ENCODE measurements at places on chromosomes 12 and 14.

DNA sequence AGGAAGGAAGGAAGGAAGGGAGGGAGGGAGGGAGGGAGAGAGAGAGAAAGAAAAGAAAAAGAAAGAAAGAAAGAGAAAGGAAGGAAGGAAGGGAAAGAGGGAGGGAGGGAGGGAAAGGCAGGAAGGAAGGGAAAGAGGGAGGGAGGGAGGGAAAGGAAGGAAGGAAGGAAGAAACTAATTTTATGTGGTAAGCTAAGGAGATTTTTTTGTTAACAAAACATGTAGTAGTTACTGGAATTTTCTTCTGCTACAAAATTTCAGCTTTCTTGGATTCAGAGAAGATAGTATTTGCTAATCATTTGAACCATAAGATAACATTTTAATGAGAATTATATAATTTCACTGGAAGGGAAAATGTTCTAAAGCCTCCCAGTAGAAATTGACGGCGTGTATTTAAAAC, 437.8 kb upstream of the DCN start:
- DNase-seq, result no peak

- DNase-seq, result no peak
Observed at GRCh38 chr12:11973396-11973795, 97.3 kb upstream of the BCL2L14 start.

DNA sequence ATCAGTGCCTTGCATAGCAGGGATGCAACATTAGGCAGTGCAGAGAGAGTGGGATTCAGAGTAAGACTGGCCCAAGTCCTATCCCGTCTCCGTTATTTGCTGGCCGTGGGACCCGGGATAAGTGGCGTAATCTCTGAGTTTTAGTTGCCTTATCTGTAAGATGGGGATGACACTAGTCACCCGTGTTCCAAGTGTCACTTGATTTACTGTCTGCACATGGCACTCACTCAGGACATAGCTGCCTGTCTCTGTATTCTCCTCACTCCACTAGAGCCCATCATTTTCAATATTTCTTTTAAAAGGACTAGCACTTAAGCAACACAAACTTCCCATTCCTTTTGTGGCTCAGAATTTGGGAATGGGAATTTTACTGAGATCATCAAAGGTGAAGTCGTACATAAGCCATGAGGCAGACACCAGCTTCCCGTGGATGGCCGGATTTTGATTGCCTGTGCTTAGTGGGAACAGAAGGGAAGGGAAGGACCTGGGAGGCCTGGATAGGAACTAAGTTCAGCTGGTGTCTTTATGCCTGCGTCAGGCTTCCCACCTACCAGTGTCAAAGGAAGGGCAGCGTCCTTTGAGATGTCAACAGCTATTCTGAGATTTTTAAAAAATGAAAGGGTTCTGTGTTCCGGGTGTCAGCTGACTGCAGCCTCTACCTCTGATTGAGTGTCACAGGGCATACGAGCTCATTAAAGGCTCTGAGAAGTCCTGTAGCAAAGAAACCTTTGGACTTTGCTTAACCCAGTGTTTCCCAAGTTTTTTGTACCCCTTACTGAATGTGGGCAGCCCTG, 361.4 kb downstream of the CACNA1C start:
- no peak for DNase-seq

DNA sequence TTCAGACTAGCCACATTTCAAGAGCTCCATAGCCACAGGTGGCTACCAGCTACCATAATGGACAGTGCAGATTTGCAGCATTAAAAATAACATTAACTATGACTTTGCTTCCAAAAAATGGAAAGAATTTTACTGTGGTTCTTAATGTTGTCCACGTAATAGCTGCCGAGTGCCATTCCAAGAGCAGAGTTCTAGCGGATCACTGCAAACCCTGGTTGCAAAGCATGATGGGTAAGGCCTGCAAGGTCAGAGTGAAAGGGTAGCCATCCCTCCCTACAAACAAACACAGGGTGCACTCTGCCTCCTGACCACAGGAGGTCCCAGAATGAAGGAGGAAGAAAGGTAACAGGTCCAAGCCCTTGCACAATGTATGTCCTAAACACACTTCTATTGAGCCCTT, 157.6 kb downstream of the DPF3 start:
- DNase-seq, result peak; percentile 49

DNA sequence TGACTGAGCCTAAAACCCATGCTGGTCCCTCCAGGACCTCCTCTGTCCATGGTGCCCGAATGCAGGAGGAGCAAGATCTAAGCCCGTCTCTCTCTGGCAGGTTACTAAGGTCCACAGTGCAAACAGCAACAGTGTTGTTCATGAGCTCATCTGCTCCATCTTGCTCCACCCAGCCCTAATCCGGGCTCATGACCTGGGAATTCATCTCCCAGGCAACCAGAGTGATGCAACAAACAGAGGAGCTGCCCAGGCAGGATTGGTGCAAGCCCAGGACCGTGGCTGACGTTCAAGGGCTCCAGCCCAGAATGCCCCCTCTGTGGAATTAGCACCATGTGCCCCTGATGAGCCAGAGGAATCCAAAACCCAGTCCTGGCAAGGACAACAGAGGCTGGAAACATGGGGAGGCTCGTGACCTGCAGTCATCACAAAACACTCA, 29.9 kb downstream of the HSPB8 start:
- no peak for DNase-seq

GRCh38 chr12:13114251-13115052, 11.0 kb upstream of the GSG1 start:
- DNase-seq, result no peak

- no peak for DNase-seq
Observed at GRCh38 chr12:20120403-20120725, 248.0 kb upstream of the PDE3A start.

- DNase-seq, result no peak
Observed at GRCh38 chr12:40203060-40203430, 21.8 kb upstream of the LRRK2 start.

DNA sequence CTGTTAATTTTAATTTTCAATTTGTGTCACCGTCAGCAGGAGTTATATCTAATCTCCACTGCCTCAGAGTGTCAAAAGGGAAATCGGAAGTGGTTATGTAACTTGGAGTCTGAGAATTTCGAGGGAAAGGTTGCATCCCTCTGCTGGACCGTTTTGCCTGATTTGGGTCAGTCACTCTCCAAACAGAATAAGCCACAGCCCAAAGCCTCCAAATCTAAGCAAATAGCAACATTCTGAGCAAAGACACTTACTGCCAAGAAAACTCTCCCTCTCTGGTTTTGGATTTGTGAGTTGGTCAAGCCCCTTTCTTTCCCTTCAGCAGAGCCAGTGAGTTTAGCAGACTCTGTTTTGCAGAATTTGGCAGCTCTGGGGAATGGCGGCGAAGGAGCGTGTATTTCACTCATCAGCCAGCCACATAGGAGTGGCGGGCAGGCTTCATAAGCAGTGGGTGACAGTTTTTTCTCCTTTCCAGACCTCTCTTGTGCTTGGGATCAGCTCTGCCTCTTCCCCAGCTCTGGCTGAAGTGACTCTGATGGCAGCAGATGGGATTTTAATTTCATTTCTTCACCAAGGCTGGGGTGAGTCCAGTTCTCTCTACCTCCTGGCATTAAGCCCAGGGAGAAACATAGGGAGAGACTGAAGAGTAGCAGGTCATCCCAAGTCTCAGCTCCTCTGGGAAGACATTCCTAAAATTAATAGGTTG, 218.7 kb upstream of the NOS1 start:
- DNase-seq, result no peak

DNA sequence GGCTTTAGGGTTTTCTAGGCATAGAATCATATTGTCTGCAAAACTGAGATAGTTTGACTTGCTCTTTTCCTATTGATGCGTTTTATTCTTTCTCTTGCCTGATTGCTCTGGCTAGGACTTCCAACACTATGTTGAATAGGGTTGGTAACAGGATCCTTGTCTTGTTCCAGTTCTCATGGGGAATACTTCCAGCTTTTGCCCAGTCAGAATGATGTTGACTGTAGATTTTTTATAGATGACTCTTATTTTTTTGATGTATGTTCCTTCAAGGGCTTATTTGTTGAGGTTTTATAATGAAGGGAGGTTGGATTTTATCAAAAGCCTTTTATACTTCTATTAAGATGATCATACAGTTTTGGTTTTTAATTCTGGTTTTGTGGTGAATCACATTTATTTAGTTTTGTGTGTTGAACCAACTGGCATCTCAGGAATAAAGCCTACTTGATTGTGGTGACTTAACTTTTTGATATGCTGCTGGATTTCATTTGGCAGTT, 478.2 kb downstream of the TMEM117 start:
- no peak for DNase-seq

DNA sequence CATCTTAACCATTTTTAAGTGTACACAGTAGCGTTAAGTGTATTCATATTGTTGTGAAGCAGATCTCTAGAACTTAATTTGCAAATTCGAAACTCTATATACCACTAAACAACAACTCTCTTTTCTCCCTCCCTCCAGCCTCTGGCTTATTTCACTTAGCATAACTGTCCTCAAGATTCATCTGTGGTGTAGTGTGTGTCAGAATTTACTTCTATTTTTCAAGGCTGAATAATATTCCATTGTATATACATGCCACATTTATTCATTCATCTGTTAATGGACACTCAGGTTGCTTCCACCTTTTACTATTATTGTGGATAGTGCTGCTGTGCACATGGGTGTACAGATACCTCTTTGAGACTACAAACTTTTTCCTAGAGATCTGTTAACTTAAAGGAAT, 26.5 kb downstream of the VRK1 start:
- DNase-seq, result no peak

DNA sequence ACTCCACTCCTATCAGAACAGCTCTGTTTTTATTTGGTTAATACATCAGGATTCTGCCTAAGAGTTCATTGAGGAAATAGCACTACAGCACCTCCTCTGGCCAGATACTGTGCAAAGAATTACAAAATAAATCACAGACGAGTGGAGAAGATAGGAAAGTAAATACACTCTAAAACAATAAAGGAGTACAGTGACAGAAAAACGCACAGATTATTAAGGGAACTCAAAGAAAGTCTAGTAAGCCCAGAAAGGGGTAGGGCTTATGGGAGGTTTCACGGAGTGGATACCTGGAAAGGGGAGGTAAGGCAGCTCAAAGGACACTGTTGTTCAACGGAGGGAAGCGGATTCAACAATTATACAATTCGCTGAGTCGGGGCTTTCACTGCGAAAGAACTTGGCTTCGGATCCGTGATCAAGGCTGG, 5.5 kb downstream of the OR10AD1 start:
- DNase-seq, result no peak

GRCh38 chr12:50589650-50590435, 85.1 kb downstream of the DIP2B start:
- DNase-seq, result no peak

DNA sequence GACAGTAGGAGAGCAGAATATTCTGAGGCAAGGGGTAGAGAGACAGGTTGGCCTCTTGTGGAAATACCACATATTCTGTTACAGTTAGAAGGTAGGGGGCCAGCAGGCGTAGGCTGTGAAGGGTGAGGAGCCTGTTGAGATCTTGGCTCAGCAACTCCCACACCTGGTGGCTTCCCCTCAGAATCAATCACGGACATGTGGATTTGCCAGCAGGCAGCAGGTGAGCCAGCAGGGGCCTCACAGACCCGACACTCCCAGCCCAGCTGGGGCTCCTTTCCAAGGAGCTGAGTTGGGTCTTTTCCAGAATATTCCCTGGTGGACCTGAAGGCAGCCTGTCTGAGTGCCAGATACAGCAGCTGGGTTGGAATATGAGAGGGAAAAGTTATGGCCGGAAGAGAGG, 150.0 kb upstream of the CRY1 start:
- DNase-seq, result no peak

DNA sequence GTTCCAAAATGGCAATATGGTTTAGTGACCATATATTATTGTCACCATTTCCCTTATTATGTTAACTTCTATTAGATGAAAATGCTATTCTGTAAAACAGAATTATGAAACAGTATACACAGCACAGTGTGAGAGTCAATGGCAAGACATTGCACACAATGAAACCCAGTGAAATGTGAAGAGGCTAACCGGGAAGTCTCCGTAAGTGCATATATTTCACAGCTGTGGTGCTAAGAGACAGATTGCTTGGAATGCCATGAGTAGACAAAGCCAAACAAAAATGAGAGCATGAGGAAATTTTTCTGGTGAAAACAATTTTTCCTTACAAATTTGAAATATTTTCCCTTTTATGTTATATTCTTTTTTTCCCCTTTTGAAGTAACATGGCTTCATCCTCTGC, 49.4 kb downstream of the DYRK2 start:
- no peak for DNase-seq

GRCh38 chr14:23058654-23059504, 1.6 kb upstream of the CDH24 start:
- peak; percentile 70 for DNase-seq

DNA sequence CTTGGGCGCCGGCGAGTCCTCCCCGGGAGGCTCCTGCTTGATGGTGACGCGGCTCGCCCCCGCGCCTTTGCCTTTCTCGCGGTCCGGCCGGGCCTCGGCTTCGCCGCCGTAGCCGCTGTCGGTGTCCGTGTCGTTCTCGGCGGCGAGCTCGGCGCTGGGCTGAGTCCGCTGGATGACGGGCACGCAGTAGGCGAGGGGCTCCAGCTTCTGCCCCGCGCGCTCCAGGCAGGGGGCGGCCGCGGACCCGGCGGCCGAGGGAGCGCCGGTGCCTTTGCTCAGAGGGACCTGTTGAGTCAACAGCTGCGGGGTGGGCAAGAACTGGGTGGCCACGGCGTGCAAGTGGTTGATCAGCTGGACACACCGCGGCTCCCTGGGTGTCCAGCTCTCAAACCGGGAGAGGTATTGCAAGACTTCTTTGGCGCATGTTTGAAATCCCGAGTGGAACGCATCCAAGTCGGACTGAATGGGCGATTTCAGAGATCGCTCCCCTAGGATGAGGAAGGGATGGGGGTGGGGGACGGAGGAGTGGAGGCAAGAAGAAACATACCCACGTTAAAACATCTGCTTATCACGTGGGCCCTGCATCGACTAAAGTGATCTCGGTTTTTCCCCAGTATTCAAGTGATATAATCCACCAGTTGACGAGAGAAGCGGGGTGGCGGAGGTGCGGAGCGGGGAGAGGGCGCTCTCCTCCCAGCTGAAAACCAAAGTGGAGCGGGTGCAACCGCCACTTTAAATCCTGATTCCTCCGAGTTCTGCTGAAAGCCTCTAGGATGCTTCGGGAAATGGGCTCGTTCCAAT, 2.0 kb downstream of the BHLHE41 start:
- peak; percentile 61 for DNase-seq

DNA sequence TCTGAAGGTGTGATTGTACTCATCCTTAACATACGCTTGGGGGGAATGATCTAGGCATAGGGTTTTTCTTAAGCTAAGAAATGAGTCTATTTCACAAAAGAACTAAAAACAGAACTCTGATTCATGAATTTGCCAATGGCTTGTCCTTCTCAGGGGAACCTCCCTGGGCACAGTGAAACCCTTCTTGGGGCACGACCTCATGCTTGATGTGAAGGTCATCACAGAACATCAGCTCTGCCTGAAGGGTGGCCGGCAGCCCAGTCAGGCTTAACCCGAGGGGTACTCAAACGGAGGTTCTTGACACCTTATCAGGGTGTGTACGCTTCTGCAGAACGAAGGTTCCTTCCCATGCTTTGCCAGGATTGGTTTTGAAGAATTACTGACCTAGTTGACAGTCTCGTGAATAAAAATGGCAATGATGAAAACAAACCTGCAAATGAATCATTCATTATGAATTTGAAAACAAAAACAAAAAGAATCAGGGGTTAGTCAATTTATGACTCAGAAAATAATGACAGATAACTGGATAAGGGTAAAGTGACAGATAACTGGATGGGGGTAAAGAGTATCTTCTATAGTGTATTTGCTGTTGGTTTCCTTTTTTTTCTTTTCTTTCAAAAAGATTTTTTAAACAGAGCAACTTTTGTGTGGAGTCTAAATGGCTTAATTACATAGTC, 86.4 kb downstream of the GALNT8 start:
- no peak for DNase-seq
